Femur (tissue), 1 donor: ENCODE measurements at places on chromosomes 2 and 18.

- peak; percentile 81 for DNase-seq
These were observed 893.8 kb upstream of the CELF4 start for GRCh38 chr18:38459131-38459994.

DNA sequence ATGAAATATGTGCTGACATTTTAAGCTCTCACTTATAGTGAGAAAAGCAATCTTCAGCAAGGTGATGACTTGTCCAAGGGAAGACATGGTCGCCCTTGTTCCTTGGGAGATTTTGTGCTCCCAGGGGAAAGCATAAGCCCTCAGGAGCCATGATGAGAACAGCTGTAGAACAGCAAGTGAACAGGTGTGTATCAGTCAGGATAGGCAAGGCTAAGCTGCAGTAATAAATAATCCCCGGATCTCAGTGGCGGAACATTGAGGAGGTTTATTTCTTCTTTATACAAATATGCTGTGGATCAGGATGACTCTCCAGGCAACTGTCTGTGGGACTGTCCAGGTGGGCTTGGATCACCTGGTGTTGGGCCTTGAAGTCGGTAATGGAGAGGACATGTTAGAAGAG lies 103.1 kb downstream of the MSH2 start:
- DNase-seq = no peak

GRCh38 chr2:71615767-71616730 lies 162.7 kb downstream of the DYSF start:
- DNase-seq = peak; percentile 20

GRCh38 chr18:68409576-68409975 lies 305.3 kb downstream of the TMX3 start:
- no peak for DNase-seq

- DNase-seq = no peak
These were observed 206.6 kb downstream of the CDH2 start for GRCh38 chr18:27970321-27970720.

DNA sequence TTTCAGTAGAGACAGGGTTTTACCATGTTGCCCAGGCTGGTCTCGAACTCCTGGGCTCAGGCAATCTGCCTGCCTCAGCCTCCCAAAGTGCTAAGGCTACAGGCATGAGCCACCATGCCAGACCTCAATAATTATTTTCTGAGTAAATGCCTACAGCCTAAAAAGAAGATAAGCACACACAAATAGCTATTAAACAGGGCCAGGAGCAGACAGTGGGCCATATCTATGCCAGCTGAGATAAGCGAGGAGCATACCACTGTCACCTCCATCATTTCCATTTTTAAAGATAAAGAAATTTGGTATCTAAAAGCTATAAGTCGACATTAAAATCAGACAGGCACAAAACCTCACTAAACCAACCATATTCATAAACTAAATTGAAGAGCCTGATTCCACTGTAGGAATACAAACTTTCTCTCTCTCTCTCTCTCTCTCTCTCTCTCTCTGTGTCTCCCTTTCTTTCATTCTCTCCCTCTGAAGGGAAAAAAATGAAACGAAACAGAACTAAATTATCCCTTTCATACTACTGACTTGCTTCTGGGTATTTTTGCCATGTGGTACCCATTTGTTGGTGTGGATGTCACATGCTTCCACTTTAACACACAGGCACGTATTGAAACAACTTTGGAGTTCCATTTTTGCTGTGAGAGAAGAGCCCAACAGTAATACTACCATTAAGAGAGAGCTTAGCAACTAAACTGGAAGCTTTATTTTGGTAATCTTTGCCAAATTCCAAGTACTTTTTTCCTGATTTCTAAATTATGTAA lies 51.0 kb downstream of the FARSB start:
- DNase-seq = no peak

- no peak for DNase-seq
These were observed 17.2 kb downstream of the KCTD18 start for GRCh38 chr2:200492656-200493055.

GRCh38 chr2:4047961-4048891 lies 344.9 kb downstream of the DCDC2C start:
- DNase-seq = no peak

- no peak for DNase-seq
These were observed 6.8 kb upstream of the NR4A2 start for GRCh38 chr2:156339110-156339847.

GRCh38 chr2:32739664-32740063 lies 111.8 kb downstream of the TTC27 start:
- no peak for DNase-seq

DNA sequence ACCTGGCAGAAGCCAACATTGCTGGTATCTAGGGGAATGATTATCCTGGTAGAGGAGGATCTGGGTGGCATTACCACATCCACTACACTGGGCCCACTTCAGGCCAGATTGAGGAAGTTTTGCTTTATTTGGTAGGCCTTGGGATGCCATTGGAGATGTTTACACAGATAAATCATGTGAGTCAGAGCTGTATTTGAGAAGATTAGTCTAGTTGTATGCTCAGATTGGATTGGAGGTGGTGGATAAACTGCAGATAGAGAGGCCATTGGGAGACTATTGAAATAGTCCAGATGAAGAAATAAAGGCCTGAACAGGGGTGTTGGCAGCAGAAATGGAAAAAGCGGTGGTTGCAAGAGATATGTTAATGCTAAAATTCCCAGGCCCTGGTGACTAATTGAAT lies 81.5 kb downstream of the EFEMP1 start:
- no peak for DNase-seq

- no peak for DNase-seq
These were observed 249.7 kb downstream of the CELF4 start for GRCh38 chr18:37315935-37316334.

DNA sequence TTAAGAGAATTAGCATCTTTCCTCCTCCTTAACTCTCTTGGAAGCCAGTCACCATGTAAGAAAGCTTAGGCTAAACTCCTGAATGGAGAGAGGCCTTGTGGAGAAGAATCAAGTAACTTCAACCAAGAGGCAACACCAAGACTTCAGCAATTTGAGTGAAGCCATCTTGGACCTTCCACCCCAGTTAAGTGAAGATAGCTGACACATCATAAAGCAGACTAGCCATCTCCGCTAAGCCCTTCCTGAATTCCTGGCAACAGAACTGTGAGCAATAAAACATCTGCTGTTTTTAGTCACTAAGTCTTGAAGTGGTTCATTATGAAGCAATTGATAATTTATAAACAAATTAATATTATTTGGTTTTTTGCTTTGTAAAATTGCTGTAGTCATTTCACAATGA lies 1.5 kb upstream of the ZNF397 start:
- DNase-seq = no peak

GRCh38 chr2:164620457-164620856 lies 825 bp downstream of the GRB14 start:
- no peak for DNase-seq

GRCh38 chr2:172843902-172844715 lies 108.5 kb downstream of the RAPGEF4 start:
- no peak for DNase-seq

GRCh38 chr18:58630071-58630470 lies 1.2 kb upstream of the ALPK2 start:
- no peak for DNase-seq

DNA sequence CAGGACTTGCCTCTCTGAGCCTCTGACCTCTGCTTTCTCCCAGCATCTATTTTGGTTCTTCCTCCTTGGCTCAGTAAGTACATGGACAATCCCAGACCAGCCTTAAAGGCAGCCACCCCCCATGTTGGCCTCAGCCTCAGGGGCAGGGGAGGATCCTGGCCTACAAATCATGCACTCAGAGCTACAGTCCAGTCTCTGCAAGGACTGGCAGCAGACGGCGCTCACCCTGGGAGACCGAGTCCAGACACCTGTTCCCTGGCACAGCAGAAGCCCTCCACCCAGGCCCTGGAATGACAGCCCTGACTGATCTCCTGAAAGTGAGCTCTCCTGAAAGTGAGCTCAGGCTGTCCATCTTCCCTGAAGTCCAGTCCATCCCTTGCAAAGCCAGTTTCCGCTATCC lies 25.7 kb upstream of the PTPN4 start:
- DNase-seq = no peak

DNA sequence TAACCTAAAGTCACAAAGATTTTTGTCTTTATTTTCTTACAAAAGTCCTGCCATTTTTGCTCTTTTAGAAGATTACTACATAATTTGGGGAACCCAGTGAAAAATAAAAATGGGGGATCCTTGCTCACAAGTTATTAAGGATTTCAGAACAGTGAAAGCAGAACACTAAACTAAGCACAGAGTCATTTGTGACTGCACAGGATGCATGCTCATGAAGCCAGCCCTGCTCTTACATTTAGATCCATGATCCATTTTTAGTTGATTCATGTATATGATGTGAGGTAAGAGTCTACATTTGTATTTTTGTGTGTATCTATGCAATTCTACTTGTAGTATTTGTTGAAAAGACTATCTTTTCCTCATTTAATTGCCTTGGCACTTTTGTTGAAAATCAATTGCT lies 21.8 kb downstream of the SP140L start:
- DNase-seq = no peak

- DNase-seq = no peak
These were observed 231.5 kb downstream of the ZEB2 start for GRCh38 chr2:144288438-144288837.

DNA sequence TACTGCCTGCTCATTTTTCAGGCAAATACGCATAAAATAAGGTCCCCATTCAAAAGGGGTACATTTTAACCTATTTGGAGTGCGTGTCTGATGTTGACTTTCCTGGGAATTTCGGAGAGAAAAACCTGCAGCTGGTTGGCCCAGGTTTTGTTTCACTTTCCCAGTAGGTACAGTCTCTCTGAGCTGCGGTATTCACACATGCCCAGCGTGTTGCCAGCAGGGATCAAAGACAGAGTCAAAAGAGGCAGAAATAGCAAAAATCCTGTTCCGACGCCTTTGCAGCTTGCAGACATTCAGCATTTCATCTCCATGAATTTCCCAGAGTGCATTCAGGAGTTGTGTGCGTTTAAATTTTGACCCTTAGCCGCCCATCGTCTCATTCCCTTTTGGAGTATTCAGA lies 855.4 kb upstream of the CELF4 start:
- no peak for DNase-seq

GRCh38 chr2:102256874-102257462 lies 54.4 kb upstream of the IL1RL1 start:
- no peak for DNase-seq

DNA sequence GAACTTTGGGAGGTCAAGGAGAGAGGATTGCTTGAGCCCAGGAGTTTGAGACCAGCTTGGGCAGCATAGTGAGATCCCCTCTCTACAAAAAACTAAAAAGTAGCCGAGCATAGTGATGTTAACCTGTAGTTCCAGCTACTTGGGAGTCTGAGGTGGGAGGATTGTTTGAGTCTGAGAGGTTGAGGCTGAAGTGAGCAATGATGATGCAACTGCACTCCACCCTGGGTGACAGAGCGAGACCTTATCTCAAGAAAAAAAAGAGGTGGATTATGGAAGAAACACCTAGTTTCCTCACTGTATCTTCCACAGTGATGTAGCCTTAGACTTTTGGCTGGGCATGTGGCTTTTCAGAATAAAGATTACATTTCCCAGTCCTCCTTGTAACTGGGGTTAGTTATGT lies 237.2 kb upstream of the SPRED2 start:
- DNase-seq = no peak

GRCh38 chr2:20593072-20594034 lies 57.5 kb downstream of the HS1BP3 start:
- peak; percentile 46 for DNase-seq

- DNase-seq = no peak
These were observed 9.5 kb downstream of the DUSP19 start for GRCh38 chr2:183088061-183088460.

- DNase-seq = no peak
These were observed 132.0 kb downstream of the NYAP2 start for GRCh38 chr2:225531559-225531958.

DNA sequence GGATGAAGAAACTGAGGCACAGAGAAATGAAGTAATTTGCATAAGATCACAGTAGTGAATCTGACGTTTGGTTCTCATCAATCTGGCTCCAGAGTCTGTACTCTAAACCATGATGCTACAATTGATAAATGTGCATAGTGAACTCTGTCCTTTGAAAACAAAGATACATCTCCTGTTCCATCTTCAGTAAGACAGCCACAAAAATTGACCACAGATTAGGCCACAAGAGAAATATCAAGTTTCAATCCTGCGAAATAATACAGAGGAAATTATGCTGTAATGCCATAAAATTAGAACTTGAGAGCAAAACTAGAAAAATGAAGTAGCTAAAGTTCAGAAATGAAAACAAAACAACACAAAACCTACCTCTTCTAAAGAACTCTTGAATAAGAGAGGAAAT lies 28.4 kb downstream of the FAM98A start:
- no peak for DNase-seq

DNA sequence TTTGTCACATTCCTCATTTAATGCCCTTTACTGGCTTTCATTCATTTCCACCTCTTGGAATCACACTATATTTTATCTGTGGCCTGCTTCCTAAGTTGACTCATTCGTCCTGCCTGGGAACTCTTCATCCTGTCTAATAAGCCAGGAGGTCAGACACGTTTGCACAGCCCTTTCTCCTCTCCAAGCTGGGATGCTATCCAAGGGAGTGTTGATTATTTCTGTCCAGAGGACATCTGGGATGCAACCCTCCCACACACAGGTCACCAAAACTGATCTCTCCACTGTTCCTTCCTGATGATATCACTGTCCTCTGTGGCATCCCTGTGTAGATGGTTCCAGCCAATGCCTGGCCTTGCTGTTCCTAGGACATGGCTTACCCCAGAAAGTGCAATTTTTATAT lies 79.8 kb upstream of the NOSTRIN start:
- DNase-seq = peak; percentile 56

GRCh38 chr18:9764011-9764481 lies 55.9 kb downstream of the RAB31 start:
- DNase-seq = peak; percentile 29

- DNase-seq = no peak
These were observed 11.4 kb upstream of the PROKR1 start for GRCh38 chr2:68632021-68632420.

DNA sequence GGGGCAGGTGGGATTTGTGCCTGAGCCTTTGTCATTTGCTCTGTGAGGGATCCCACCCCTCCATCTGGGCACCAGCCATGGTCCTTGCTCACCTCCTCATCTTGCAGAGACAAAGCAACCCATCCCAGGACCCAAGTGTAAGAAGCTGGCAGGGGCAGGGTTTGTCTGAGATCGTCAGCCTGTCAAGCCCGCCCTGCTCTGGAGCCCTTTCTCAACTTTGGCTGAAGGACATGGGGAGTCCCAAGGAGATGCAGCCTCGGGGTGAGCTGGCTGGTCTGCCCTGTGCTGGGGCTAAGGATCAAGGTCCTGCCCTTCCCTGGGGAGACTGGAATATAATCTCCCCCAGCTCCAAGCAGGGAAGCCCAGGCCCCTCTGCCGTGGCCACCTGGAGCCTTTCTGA lies 86.0 kb downstream of the CAPN13 start:
- DNase-seq = no peak

GRCh38 chr2:172783165-172783898 lies 47.7 kb downstream of the RAPGEF4 start:
- no peak for DNase-seq

DNA sequence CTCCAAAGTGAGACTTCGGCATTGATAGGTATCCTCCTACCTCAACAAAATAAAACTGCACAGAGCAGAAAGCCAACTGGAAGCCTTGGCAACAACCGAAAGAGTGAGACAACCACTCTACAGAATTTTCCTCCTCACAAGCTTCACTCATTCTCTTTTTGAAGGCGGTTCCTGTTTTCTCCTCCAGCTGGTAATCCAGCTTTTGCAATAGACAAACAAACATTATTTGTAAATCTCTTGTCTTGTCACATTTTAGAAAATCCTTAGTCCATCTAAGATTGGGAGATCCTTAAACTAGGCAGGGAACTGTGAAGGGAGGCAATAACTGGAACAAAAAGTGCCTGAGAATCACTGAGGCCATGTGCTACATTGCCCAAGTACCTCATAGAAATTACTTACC lies 332.4 kb downstream of the BCL11A start:
- no peak for DNase-seq
